ENCODE measurements at places on chromosomes 7 and 10.

DNA sequence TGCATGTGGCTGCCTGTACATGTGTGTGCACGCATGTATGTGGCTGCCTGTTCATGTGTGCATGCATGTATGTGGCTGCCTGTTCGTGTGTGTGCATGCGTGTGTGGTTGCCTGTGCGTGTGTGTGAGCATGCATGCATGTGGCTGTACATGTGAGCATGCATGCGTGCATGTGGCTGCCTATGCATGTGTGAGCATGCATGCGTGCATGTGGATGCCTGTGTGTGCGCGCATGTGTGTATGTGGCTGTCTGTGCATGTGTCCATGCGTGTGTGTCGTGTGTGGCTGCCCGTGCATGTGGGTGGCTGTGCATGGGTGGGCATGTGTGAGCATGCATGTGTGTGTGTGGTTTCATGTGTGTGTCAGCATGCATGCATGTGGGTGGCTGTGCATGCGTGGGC is 218.3 kb downstream of the ELFN1 start:
- no peak for DNase-seq

DNA sequence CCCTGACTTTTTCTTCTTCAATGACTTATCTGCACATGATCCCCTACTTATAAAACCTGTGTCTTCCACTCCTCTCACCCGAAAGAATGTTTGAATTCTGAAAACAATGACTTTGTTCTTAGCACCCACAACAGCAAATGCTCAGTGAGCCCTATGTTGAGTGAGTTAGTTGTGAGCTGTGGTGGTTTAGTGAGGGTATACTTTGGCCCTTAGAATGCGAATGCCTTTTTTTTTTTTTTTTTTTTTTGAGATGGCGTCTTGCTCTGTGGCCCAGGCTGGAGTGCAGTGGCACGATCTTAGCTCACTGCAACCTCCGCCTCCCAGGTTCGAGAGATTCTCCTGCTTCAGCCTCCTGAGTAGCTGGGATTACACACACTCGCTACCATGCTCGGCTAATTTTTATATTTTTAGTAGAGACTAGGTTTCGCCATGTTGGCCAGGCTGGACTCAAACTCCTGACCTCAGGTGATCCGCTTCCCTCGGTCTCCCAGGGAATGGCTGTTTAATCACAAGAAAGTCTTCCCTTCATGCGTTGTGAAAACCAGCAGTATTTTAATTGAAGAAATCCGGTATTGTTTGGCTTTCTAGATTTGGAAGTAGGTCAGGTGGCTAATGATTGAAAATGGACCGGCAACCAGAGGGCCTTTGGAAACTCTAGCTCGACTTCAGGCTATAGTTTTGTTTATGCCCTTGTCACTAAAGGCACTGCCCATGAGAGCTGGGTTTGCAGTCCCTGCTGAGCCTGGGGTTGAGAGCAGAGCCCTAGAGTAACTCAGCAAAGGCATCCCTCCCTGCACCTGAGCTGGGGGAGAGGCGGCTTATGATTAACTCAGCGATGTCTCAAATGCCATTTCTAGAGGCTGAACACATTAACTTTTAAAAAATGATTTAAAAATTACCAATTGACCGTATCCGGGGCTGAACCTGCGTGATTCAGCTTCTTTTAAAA is 41.3 kb downstream of the CUX1 start:
- no peak for DNase-seq

DNA sequence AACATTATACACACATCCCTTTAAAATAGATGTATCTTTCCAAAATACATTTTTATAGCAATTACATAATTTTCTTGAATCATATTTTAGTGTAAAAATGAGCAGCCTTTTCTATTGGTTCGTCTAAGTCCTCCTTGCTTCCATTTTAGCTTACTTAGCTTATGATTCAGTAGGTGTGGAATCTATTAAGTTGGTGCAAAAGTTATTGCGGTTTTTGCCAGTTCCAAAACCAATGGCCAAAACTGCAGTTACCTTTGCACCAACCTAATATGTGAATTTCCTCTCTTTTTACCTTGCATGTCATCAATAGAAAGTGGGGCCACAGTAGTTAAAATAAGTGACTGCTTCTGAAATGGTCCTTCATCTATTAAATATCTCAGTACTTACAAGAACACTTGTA is 279.0 kb downstream of the OTUD1 start:
- DNase-seq = no peak

DNA sequence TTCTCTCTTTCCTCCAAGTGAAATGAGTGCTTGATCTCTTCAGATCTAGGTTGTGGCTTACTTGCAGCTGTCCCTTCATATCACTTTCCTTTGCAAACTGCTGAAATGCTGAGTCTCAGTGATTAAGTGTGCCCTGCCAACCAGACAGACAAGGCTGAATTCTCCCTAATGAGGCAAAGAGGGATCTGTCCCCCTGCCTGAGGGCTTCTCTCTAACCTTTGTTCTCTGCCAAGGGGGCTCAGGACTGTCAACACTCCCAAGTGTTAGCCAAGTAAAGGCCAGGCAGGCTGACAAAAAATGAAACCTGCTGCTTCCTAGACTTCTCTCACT is at the start of gene MSS51:
Gene MSS51, minus strand, starts transcription at position 24 of the 330 bp plus-strand sequence. CDS start 5,277 bp downstream, outside the sequence.
- DNase-seq = no peak

DNA sequence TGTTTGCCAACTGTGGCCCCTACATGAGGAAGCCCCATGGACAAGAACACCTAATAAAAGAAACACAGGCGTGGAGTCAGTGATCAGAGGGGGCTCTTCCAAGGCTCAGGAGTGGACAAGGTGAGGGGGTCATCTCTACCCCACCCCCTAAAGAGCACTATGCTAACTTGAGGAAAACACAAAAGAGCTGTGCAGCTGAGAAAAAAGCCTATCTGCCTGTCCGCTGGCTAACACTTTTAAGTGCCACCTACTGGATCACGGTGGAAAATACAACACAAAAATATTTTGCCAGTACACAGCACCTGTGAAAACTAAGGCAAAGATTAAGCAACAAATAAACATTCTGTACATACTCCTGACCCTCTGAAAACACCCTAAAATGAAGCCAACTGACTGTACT is 53.1 kb upstream of the COBL start:
- no peak for DNase-seq

- DNase-seq = no peak
Measured at GRCh38 chr10:62635127-62635526, 169.4 kb upstream of the ADO start.

- no peak for DNase-seq
Measured at GRCh38 chr7:28071570-28071969, 109.0 kb downstream of the JAZF1 start.

DNA sequence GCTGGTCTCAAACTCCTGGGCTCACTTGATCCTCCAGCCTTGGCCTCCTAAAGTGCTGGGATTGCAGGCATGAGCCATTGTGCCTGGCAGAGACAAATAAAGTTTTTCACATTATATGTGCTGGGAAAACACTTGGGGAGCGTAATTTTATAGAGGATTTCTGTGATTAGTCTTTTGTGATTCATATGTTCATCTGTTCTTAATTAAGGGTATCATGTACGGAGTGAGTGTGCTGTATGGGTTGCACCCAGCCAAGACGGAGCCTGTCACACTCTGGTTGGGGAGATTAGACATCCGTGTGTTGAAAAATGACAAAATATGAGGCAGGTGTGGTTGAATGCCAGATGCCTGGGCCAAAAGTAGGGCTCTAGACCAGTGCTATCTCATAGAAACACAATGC is 10.3 kb downstream of the ADRB1 start:
- no peak for DNase-seq

DNA sequence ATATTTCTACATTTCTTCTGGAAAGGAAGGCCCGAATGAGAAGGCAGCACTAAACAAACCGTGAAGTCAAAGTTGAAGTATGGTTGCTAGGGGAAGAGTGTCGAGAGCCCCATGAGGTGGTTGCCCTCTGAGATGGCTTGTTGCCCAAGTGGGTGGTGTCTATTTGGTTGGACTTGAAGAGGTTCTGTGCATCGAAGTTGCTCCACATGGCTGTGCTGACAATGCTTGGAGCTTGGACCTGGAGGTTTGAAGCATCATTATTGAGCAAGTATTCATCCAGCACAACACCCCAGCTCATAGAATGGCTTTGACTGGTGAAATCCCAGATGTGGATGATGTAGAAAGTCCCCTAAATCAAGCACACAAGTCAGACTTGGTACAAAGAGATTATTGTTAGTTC is 165.2 kb upstream of the CDCA7L start:
- DNase-seq = no peak

- no peak for DNase-seq
Measured at GRCh38 chr10:76892766-76893479, 744.7 kb downstream of the KCNMA1 start.

DNA sequence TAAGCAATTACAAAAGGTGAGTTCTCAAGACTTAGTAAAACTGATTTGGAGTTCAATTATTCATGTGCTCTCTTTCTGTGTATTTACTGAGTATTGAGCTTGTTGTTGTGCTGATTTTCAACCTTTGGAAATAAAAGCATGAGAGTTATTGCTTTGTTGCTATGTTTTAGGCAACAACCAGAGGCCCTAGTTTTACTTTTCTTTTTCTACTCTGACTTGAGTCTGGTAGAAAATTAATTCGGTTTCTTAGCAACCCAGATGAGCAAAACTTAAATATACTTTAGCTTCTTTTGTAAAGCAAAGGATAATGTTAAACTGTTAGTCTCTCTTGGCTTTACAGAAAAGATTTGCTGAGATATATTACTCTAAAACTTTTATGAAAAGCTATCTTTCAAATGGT is 66.4 kb upstream of the SCIN start:
- no peak for DNase-seq

GRCh38 chr7:159172400-159172799 is 27.7 kb upstream of the VIPR2 start:
- DNase-seq = no peak

DNA sequence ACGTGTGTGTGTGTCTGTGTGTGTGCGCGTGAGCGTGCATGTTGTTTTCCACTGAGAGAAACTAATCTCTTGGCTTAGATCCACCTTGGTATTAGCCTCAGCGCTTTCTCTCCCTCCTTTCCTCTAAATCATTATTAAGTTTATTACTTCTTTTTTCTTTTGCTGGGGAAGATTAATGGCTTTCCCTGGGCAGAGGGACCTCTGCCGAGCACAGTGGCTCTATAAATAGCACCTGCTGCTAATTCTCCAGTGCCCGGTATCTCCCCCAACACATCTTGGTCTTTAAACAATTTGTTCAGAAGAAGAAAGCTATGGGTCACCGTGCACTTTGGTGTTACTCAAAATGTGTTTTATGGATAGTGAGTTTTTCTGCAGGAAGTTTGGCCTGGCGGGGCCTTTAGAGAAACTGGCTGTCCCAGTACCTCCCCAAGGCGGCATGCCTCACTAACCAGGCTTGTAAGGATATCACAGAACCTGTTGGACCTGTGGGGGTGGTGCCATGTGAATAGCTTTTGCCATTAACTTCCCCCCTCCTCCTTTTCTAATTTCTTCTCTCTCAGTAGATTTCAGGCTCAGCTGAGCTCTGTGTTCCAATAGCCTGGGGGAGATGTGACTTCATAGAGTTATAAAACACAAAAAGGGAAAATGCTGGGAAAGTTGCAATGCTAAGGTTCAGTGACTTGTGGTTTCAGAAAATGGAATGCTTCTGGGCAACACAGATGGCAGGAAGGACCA is 70.1 kb upstream of the RAB11FIP2 start:
- DNase-seq = no peak

GRCh38 chr10:114261076-114261475 is 22.0 kb downstream of the VWA2 start:
- DNase-seq = no peak

DNA sequence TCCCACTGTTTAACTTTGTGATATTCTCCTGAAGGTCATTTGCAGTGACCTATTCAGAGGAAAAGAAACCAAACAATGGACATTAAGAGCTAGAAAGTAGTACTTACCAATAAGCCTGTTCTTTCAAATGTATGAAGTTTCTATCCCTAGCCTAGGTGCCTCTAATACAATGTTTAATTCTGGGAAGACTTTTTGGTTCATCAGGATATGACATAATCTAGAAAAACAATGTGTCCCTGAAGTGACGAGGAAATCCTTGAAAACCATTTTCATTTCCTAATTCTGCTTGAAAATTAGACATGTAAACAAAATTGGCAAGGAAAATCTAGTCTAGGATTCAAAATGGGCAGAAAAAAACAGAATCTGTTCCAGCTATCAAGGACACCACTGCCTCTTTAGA is 36.1 kb downstream of the ARHGAP19 start:
- DNase-seq = no peak

- no peak for DNase-seq
Measured at GRCh38 chr7:98761225-98761624, 108.6 kb downstream of the TMEM130 start.

- DNase-seq = no peak
Measured at GRCh38 chr10:125201108-125201524, 40.8 kb upstream of the CTBP2 start.

- no peak for DNase-seq
Measured at GRCh38 chr7:102439963-102440795, 6.8 kb downstream of the ORAI2 start.

DNA sequence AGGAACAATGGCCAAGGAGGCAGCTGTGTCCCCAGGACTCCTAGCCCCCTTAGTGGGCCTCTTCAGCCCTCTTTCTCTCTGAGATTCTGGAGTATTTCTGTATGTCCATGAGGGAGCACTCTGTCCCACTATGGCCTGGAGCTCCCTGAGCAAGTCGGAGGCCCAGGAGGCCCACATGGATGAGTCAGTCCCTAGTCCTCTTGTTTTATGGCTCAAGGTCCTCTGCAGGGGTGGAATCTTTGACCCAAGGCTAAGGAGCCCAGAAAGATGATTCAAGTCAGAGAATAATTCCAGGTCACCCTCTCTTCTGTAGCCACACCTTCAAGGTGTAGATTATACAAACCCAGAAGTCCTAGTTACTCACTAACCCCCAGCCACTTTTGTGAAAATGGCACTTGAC is 125.6 kb downstream of the PLXNA4 start:
- DNase-seq = no peak

DNA sequence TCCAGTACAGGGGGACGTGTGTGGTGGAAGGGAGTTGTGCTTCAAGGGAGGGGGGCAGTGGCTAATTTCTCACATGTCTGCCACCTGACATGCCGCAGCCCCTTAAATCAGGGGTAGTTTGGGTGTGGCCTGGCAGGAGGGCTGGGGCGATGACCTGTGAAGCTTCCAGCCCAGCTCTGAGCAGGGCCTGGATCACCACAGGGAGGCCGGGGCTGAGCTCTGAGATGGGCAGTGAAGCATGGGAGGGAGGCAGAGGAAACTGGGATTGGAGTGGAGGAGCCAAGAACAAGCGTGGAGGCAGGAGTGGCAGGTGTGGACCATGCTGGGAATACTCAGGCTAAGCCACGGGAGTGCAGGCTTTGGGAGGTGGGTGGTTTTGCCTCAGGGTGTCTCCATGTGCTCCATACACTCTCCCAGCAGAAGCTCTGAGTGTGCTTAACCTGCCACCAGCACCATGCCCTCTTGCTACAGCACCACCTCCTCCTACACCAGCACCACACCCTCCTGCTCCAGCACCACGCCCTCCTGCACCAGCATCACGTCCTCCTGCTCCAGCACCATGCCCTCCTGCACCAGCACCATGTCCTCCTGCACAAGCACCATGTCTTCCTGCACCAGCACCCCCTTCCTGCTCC is 99.3 kb upstream of the SHH start:
- DNase-seq = no peak

GRCh38 chr10:48652344-48652743 is 32.3 kb upstream of the WDFY4 start:
- no peak for DNase-seq

GRCh38 chr10:78290131-78290750 is 256.6 kb downstream of the RPS24 start:
- no peak for DNase-seq
